ENCODE measurements at places on chromosomes 12 and 14. TPM values are rescaled to one million over a fixed set of nuclear protein-coding genes. Genes with fewer than 3 reads are reported as not detected.

DNA sequence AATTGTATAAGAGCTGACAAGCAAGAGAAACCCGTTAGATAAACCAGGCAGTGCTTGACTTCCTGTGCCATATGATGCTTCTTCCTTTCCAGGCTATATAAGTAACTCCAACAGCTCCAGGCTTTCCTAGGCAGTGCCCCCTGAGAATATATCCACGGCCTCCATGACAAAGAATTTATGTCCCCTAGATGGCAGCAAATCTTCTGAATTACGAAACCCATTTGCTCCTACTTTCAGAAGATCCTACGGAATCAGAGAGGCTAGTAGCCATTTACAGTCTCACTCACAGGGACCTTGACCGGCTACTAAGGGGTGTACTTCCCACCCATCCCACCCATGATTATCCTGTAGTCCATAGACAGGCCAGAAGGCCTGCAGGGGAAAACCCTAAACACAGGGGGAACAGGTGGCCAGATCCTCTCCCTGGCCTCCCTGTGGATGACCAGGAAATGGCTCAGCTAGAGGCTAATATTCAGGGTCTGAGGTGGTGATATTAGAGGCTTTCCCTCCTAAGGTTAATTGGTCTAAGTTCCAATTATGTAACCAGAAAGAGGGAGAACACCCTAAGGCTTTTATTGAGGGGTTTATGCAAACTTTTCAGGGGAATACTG lies 77.2 kb upstream of the DCD start:
- peak; percentile 21 for DNase-seq

The SERPINA9 gene
- not detected for polyA plus RNA-seq

The CRY1 gene
- polyA plus RNA-seq = 28.7 TPM

DNA sequence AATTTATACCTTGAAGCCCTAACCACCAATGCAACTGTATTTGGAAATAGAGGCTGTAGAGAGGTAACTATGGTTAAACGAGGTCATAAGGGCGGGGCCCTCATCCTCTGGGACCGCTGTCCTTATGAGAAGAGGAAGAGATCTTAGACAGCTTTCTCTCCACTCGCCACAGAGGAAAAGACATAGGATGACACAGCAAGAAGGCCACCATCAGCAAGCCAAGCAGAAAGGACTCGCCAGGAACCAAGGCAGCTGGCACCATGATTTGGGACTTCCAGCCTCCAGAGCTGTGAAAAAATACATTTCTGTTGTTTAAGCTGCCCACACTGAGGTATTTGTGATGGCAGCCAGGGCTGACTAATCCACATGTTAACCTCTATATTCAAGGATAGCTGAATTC lies 30.4 kb upstream of the BCAT1 start:
- DNase-seq = no peak

- DNase-seq = peak; percentile 80
Measured at GRCh38 chr12:54039417-54040147, 6.7 kb downstream of the HOXC5 start.

GRCh38 chr12:64419696-64420095 lies 15.5 kb downstream of the XPOT start:
- DNase-seq = no peak

The KLRD1 gene
- polyA plus RNA-seq = 0.24 TPM

DNA sequence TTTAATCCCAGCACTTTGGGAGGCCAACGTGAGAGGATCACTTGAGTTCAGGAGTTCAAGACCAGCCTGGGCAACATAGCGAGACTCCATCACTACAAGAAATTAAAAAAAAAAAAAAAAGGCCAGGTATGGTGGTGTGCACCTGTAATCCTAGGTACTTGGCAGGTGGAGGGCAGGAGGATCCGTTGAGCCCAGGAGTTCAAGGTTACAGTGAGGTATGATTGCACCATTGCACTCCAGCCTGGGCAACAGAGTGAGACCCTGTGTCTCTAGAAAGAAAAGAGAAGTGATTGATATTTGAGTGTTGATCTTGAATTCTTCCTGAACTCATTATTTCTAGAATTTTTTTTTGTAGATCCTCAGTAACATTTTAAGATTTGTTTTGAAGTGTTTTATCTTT lies 59.4 kb downstream of the ADIPOR2 start:
- no peak for DNase-seq
